Activated naive CD8-positive, alpha-beta T cell treated with anti-CD3 and anti-CD28 coated beads, Interleukin-2, amount 10 ng/mL, durations not matched to agents 7 days and 5 days (primary cell): ENCODE measurements at places on chromosomes 11 and 22.

- no peak for DNase-seq
Observed at GRCh38 chr11:94675239-94675638, 92.9 kb upstream of the AMOTL1 start.

DNA sequence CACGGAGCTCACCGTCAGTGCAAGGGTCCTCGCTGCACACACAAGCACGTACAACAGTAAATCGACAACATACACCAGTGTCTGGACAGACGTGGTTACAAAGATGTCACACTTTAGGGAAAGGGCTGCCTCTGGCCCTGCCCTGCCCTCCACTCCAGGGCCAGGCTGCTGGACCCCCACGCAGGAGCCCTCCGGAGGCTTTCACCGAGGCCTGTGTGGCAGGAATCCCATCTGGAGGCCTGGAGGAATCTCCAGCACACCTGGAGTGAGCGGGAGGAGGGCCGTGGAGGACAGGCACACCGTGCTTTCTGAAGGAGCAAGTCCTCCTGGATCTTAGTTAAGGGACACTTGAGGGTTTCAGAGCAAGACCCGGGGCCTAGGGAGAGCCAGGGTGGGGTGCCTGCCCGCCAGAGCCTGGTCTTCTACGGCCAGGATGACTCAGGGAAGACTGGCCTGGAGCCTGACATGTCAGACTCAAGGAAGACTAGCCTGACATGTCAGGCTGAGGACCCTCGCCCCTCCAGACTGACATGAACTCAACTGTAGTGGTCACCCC, 2.1 kb upstream of the PIM3 start:
- DNase-seq, result no peak

GRCh38 chr11:33362051-33362910, 105.1 kb downstream of the HIPK3 start:
- DNase-seq, result no peak

- DNase-seq, result no peak
Observed at GRCh38 chr11:65236194-65237059, 25.3 kb upstream of the POLA2 start.

DNA sequence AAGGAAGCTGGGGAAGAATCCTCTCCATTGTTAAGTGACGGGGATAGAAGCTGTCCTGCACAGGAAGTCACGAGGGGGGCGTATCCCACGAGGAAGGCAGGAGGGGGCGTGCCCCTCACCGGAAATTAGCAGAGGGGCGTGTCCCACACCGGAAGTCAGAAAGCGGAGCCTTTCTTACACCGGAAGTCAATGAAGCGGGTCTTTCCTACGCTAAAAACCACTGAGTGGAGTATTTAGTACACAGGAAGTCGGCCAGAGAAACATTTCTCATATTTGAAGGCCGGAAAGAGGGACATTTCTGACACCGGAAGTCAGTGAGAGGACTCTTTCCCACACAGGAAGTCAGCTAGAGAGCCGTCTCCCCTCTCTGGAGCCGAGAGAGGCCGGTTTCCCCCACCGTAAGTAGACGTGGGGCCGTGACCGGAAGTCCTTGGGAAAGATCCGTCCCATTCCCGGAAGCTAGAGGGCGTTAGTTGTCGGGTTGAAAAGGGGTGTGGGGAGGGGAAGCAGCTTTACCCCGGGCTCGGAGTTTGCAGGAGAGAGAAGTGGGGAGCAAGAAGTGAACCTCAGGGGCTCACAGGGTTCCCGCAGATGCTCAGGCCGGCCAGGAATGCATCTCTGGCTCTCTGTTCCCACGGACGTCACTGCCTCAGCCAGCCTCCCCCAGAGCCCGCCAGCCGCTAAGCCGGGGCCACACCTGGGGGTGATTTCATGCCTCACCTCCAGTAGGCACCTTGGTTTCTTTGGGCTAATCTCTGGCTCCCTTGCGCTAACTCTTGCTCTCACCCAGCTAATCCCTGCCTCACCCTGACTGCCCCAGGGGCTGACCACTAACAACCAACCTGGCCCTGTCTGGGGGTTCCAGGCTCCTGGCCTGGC, 15.4 kb downstream of the MIAT start:
- DNase-seq, result peak; percentile 90

DNA sequence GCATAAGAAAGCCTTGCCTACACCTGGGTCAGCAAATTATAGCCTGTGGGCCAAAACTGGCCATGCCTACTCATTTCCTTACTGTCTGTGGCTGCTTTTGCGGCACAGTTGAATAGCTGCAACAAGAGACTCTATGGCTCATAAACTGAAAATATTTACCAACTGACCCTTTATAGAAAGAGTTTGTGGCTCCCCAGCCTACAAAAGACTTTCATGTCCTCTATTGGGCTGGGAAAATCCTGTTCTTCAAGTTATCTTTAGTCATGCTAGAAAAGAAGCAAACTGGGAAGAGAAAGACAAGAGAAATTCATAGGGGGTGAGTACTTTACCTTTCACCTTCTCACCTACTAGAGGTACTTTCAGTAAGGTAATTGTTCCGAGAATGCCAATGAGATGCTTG, 175.1 kb downstream of the SWAP70 start:
- no peak for DNase-seq

DNA sequence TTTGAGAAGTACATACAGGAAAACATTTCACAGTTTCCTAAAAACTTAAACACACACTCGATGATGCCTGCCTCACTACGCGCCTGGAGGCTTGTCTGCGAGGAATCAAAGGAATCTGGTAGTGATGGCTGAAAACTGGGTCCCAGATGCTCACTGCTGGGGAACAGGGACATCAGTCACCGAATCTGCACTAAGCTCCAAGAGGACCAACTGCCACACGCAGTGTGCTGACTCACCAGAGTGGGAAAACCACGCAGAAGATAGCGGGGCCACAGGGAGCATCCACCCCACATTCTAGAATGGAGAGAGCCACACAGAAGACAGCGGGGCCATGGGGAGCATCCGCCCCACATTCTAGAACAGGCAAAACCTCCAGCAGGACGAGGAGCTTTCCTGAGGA, 24.3 kb upstream of the MOB2 start:
- DNase-seq, result no peak

GRCh38 chr22:43060183-43060582, 29.0 kb downstream of the TTLL1 start:
- DNase-seq, result peak; percentile 69

DNA sequence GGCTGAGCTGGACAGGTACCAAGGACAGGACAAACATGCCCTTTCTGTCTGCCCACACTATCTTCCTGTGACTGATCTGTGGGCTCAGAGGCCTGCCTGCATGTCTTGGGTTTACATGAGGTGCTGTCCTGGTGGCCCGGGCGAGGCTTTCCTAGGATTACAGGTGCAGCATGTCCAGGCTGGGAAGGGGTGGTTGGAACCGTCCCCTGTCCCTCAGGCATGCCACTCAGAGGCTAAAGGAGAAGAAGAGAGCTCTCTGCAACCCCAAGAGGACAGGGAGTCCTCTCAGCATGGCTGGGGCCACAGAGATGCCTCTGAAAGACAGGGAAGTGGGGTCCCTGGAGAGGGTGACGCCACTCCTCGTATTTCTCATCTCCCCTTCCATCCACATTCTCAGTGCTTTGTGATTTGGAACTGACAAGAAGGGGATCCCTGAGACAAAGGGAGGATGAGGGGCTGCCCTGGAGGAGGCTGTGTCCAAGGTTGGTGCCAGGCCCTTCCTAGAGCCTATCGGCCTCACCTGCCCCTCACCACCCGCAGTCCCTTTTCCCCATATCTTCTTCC, 64.6 kb upstream of the LMO1 start:
- no peak for DNase-seq

GRCh38 chr11:43579171-43579918, 101.2 kb upstream of the HSD17B12 start:
- DNase-seq, result peak; percentile 52

- no peak for DNase-seq
Observed at GRCh38 chr11:127445476-127445875, 444.9 kb upstream of the KIRREL3 start.

DNA sequence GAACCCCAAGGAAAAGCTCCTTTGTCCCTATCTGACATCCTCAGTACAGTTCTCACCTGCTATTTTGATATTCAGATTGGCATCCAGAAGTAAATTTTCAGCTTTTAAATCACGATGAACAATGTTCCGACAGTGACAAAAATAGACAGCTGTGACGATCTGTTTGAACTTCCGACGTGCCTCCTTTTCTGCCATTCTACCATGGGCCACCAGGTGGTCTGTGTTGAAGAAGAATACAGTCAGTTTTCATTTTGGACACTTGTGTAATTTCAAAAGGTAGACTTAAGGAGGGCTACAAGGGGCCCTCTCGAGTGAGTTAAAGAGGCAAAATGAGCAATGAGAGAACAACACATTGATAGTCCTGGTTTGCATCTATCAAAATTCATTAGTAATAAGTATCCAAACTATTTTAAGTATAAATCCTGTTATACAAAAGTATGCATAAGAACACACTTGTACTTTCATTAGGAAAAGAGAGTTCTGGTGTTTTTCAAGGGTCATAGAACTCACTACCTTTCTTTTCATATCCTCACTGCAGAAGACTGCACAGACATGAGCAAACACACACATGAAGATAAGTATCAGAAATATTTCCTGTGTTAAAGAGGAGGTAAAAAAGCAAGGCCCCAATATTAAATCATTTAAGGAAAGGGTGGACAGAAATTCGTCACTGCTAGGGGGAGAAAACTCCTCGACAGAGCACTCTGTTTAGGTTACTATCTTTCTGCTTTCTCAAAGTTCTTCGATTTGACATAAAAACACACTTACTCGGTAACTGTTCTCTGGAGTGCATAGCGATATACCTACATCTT, 89.9 kb upstream of the APOA1 start:
- no peak for DNase-seq

DNA sequence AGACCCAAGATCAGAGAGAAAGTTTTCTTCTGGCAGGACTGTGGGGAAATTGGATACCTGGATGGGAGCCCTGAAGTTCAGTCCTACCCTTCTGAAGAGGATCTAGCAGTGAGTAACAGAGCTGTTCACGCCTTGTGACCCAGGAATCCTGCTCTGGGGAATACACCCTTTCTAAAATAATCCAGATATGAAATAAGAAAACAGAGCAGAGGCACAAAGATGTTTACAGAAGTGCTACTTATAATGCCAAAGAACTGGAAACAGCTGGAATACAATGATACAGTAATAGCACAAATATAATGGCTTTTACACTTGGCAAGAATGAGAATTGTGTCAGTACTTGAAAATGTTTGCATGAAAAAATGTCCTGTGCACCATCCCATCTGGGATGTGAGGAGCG, 304.0 kb upstream of the NARS2 start:
- no peak for DNase-seq

GRCh38 chr11:77085652-77086051, 17.0 kb upstream of the OMP start:
- DNase-seq, result peak; percentile 19

GRCh38 chr11:61357233-61357893, 4.3 kb downstream of the CYB561A3 start:
- DNase-seq, result no peak

DNA sequence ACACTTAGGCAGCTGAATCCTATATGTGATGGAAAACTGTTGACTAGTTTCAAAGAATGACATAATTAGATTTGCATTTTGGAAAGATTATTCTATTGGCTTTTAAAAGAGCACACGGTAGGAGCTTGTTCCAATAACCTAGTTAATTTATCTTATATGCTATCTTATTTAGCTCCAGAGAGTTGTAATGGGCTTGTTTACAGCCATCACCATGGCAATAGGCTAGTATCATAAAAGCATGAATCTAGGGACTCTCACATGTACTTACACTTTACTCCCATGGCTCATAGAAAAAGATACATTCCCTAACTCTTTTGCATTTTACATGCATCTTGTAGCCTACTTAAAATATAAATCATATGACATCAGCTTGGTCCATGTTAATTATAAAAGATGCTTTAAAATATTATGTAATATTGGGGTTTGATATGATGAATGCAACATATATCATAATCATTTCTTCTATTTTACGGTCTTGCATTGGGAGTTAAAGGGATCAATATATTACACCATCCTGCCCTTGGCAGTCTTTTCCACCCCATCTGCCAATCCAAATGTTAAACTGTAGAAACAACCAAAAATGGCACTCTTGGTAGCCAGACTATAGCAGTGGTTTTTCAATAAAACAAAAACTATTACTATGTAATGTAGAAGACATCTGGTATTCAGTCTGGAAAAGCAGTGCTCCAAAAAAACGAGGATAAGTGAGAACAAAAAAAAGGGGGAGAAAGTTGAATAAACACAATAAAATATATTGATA, 2254.0 kb downstream of the LRRC4C start:
- DNase-seq, result no peak

- DNase-seq, result no peak
Observed at GRCh38 chr11:133844217-133844616, 1.1 kb downstream of the SPATA19 start.

DNA sequence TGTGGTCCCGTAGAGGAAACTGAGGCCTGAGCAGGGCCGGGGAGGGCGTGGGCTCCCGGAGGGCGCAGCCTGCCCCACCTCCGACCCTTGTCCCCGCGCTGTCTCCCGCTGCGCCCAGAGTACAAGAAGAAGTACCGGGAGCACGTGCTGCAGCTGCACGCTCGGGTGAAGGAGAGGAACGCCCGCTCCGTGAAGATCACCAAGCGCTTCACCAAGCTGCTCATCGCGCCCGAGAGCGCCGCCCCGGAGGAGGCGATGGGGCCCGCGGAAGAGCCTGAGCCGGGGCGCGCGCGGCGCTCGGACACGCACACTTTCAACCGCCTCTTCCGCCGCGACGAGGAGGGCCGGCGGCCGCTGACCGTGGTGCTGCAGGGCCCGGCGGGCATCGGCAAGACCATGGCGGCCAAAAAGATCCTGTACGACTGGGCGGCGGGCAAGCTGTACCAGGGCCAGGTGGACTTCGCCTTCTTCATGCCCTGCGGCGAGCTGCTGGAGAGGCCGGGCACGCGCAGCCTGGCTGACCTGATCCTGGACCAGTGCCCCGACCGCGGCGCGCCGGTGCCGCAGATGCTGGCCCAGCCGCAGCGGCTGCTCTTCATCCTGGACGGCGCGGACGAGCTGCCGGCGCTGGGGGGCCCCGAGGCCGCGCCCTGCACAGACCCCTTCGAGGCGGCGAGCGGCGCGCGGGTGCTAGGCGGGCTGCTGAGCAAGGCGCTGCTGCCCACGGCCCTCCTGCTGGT, 1.9 kb downstream of the NLRP6 start:
- DNase-seq, result peak; percentile 69

DNA sequence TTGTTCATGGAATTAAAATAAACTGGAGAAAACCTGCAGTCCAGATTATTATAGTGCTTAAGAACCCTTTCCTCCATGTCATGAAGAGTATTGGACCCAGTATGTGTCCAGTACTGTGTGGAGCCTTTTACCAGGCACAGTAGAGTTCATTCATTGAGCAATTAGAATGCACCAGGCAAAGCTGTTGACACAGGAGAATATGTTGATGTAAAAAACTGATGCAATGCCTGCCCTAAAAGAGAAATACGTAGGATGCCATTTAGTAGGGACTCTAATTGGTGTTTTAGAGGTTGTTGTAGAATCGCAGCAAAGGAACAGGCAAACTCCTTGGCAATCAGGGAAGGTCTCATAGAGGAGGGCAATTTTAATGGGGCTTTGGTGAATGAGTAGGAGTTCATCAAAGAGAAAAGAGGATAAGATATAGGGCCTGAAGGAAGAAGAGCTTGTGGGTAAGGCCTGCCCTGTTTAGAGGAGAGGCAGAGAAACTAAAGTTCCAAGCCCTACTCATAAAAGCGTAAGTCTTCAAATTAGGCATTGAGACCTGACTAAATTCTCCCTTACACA, 126.4 kb downstream of the SEZ6L start:
- DNase-seq, result no peak

GRCh38 chr11:95699631-95700470, 89.7 kb downstream of the FAM76B start:
- no peak for DNase-seq

GRCh38 chr11:17852246-17852645, 117.7 kb downstream of the KCNC1 start:
- no peak for DNase-seq
